ENCODE measurements at places on chromosomes 11 and 22.
A peak's percentile ranks its signal among the peaks of the same experiment; 100 is the strongest.

DNA sequence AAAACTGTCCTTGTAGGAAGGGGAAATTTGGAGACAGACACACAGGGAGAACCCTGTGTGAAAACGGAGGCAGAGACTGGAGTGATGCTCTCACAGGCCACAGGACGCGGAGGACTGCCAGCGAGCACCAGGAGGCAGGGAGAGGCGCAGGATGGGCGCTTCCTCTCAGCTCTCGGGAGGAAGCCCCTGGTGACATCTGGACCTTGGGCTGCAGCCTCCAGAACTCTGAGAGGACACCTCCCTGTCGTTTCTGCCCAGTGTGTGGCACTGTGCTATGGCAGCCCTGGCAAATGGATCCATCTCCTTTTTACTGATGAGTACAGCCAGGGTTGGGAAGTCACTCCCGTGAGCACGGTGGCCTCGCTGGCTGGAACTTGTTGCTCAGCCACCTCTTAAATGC lies 73.9 kb downstream of the LRRC32 start:
- no peak for DNase-seq

- peak; percentile 72 for DNase-seq
These were observed 29.0 kb downstream of the TIMP3 start for GRCh38 chr22:32830473-32830872.

DNA sequence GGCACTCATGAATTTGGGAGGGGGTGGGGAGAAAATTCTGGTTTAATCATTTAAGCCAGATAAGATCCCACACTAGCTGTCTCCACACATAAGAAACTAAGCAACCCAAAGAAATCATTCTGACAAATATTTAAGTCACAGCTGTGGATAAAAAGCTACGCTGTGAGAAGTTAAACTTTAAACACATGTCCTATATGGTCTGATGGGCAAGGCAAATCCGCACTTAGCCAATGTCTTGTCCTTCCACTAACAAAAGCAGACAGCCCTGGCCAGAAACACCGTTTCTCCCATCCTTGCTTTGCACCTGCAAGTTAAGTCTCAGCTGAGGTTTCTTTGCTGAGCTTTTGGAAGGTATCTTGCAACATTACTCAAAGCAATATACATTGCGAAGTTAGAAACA lies 68.0 kb downstream of the ETS1 start:
- no peak for DNase-seq

DNA sequence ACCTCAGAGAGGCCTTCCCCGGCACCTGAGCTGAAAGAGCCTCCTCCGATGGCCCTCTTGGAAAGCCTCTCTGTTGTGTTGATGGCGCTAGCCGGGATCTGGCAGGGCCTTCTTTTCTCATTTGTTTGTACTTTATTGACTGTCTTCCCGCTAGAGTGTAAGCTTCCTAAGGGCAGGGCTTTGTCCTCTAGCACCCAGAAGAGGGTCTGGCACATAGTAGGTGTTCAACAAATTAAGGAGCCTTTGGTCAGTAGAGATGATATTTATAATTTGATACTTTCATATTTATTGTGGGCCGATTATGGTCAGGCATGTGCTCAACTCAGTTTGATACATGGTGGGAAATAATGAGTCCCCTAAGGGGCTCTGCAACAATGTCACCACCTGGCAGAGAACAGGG lies 4.0 kb downstream of the ARL2 start:
- DNase-seq: no peak

DNA sequence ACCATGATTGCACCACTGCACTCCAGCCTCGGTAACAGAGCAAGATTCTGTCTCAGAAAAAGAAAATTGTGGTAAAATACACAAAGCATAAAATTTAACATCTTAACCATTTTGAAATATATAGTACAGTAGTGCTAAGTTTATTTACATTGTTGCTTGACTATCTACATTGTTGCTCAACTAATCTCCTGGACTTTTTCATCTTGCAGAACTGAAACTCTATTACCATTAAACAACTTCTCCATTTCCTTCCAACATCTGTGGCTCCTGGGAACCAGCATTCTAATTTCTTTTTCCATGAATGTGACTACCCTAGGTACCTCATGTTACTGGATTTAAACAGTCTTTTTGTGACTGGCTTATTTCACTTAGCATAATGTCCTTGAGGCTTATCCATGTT lies 13.5 kb upstream of the VWA5A start:
- DNase-seq: no peak

GRCh38 chr22:39389420-39389819 lies 10.2 kb upstream of the TAB1 start:
- no peak for DNase-seq

DNA sequence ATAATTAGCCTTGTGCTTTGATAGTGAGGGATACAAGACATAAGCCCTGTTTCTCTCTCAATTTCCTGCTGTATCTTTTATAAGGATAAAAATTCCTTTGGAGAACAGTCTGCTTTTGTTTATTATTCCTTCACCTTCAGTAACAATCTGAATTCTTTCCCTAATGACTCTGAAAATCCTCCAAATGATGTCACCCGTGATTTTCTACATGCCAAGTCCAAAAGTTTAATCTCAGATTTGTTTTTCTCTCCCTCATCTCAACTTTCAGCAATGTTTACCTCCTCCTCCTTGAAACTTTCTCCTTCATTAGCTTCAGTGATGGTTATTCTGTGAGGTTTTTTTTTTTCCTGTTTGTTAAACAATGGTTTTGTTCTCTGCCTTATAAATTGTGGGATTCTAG lies 2.2 kb downstream of the OR51E2 start:
- DNase-seq: no peak

DNA sequence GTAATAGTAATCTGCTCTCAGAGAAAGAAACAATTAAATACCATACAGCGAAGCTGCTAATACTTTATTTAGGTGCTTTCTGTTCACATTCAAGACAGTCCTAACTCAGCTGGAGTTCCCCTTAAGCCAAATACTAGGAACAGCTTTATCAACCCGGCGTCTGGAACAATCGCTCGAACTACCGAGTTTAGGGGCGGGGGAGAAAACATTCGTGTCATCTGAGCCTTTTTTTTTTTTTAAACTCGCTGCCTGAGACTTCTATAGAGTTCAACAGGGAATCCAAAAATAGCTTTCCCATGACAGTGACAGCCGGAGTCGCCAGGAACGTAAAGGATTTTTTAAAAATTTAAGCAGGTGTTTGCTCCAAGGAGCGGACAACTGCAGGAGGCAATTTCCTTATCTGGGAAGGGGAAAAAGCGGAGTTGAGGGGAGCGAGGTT lies 852 bp downstream of the TRAF6 start:
- no peak for DNase-seq

DNA sequence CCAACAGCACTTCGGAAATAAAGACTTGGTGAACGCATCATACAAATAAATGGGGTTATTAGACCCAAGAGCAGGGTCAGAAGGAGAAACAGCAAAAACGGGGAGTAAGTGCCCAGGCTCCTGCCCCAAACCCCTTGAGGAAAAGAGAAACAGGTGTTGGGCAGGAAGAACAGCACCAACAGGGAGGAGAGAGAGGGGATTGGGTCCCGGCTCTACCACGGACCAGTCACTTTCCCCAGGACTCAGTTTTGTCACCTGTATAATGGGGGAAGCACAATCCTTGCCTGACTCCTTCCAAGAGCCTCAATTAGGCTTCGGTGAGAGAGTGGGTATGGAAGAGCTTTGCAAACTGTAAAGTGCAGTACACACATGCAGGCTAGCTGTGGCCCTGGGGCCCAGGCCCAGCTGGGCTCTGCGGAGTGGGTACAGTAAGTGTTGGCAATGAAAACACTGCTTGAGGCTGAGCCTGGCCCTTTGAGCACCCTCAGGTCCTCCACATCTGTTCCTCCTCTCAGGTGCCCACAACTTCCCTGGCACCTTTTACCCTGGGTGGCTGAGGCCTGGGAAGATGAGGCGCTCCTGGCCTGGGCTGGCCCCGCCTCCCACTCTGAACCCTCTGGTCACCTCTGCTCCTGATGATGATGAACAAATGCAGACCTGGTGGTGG lies 8.9 kb downstream of the SLC29A2 start:
- DNase-seq: no peak

DNA sequence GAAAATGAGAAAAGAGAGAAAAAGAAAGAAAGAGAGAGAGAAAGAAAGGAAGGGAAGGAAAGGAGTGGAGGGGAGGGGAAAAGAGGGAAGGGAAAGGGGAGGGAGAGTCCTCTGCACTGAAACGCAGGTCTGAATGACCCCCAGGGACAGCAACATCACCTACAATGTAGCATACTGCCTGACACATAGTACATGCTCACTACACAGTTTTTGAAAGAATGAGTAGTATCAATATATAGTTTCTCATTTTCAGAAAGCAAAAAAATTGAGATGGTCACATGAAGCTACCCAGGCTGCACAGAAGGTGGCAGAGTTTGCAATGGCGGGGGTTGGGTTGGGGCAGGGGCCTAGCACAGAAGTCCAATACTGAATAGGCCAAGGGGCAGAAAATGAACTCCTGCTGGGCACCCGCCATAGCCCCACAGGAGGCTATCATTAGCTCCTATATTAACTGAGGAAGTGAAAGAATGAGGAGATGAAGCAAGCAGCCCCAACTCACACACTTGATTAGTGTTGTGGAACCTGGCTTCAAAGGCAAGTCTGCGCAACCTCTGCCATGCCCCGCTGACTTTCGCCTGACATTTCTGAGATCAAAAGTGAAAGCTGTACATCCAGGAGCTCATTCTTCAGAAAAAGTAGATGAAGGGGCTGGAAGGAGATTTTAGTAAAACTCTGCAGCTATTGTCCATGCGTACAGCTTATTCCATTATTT lies 241.2 kb upstream of the SYN3 start:
- no peak for DNase-seq
